Inflammatory macrophage (primary cell): ENCODE measurements at places on chromosomes 7 and 10.
A peak's percentile ranks its signal among the peaks of the same experiment; 100 is the strongest.

DNA sequence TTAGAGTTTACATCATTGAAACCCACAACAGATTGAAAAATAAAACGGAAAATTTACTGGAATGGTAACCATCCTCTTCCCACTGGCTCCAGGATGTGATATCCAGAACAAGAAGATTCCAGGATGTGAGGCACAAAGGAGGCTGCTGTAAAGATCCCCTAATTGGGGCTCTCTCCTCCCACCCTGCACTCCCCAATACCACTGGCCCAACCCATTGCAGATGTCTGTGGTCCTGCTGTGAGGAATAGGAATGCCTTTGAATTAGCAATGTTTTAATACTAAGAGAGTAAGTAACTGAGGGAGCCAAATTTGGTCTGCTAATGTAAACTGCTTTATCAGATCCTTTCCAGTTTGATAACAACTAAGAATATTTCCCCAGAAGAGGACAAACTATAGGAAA lies 225.9 kb upstream of the INHBA start:
- DNase-seq = no peak

DNA sequence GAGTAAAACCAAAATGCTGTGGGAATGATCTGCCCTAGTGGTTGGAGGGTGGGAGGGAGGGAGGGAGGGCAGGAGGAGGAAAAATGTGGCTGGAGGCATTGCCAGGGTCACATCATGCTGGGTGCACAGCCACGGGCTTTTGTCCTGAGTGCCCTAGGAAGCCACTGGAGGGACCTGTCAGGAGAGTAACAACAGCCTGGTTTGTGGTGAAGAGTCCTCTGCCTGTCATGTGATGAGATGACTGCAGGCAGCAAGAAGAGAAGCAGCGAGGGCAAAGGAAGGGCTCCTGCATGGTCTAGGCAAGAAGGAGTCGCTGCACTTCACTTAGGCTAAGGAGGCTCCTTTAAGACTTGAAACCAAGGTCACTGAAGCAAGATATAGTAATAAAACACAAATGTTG lies 65.6 kb downstream of the PKD1L1 start:
- DNase-seq = peak; percentile 37

GRCh38 chr7:46220066-46220630 lies 299.1 kb upstream of the IGFBP3 start:
- no peak for DNase-seq

GRCh38 chr10:97069576-97070362 lies 116.0 kb downstream of the SLIT1 start:
- peak; percentile 55 for DNase-seq

DNA sequence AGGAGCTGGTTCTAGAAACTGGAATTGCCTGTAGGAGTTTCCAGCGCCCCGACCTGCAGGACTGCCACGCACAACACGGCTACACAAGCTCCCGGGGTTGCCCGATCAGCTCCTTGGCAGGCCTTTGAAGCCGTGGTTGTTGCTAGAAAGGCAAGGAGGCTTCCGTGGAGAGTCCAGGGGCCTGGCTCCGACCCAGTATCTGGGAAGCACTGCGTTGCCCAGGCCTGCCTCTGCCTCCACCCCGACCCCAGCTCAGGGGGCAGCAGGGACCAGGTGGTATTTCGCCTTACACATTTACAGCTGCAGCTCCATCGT lies 54.4 kb downstream of the PROSER2 start:
- DNase-seq = no peak

DNA sequence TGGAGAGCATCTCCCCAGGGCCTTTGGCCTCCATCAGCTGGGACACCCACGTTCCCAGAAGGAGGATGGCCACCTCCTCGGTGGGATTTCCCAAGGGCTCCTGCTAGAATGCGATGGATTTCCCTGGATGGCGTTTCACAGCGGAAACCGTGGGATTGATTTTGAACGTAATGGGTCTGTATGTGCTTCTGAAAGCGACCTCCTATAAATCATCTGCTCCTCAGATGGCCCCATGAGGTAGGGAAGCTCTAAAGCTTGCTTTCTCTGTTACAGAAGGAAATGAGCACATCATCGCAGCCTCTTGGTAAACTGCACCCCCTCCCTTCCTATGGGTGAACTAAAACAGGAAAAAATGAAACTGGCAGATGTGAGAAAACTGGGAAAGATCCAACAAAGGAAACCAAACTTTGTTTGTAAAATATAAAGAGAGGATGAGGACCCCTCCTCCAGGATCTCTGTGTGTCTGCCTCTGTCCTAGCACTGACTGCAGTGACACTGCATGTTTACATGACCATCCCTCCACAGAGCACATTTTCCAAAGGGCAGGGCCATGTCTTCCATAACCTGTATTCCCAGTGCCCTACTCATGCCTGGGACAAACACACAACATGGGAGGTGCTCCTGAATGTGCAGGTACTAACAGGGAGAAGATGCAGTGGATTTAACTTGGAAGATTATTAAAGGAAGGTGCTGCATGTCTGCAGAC lies 57.6 kb downstream of the LYZL1 start:
- no peak for DNase-seq

DNA sequence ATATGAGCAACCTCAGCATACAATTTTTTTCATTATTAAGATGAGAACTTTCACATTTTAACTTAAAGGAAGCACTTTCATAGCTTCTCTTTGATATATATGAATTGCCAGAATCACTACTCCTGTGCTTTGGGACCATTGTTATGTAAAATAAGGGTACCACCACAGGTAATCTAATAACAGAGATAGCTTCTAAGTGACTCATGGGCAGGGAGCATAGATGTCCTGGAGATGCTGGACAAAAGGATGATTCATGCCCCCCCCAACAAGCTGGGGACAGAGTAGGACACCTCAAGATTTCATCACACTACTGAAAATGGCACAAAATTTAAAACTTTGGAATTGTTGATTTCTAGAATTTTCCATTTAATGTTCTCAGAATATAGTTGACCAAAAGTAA lies 641.1 kb downstream of the PCDH15 start:
- no peak for DNase-seq

DNA sequence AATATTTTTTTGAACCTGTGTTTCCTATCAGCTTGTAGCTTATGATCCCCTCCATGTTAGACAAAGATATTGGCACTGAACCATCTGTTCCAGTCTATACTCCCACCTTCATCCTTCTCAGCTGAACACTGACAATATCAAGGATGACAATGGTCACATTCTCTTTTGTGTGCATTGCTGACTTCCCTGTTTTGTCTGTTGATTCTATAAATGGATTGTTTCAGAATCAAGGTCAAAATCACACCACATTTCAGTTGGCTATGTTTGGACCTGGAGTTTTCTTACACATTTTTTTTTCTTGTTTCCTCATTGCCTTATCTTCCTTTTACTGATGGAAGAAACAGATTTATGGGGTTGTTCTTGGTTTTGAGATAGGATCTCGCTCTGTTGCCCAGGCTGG lies 11.3 kb upstream of the SMURF1 start:
- peak; percentile 45 for DNase-seq

DNA sequence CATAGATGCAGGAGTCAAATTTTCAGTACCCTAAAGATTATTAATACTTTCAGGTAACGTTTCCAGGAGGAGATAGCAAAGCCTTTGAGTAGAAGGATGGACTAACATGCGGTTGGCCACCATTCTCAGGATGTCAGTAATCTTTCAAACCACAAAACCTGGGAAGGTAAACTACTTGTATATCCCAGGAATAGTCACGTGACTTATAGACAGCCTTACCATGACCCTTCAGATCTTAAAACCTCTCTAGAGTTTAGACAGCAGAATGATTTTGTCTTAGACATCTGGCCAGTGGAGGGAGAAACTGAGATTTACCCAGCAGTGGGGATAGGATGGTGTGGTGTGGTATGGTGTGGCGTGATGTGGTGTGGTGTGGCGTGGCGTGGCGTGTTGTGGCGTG lies 447.8 kb upstream of the GALNT17 start:
- no peak for DNase-seq

DNA sequence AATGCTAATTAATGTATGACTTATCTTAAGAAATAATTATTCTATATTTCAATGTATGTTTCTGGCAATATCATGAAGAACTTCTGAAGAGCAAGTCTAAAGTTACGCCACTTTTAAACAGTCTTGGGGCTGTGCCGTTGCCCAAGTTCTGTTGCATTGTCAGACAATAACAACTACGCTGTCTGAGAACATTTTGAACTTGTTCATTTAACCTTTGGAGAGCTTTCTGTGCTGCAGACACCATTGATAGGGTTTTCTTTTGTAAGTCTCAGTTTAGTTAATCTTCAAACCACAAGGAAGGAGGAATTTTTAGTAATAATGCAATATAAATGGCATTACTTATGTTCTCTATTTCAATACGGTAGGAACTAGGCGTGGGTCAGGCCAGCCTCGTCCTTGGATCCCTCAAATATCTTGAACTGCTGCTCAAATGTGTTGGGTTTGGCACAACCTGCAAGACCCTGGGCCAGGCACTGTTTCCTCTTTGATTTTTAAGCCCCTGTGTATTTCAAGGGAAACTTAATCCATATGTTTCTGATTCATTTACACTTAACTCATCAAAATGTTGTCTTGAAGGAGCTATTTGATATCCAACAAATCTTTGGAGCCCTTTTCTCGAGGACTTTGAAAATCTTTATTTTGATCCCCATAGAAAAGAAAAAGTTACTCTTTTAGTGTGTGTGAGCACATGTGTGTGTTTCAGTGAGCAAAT lies 215.5 kb downstream of the INHBA start:
- no peak for DNase-seq

GRCh38 chr10:84499846-84500245 lies 171.5 kb downstream of the CCSER2 start:
- DNase-seq = peak; percentile 2

DNA sequence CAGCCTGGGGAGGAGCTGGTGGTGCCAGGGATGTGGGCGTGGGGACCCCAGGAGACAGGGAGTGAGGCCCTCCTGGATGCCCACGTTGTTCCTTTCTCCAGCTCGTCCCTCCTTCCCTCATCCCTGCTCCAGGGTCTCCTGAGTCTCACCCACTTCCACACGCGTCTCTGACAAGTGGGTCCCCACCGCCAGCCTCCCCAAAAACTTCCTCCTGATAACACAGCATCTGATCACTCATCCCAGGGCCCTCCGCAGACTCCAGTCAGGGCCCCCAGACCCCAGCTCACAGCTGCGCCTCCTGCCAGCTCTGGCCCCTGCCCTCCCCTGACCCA lies 60.6 kb upstream of the INPP5A start:
- DNase-seq = no peak

DNA sequence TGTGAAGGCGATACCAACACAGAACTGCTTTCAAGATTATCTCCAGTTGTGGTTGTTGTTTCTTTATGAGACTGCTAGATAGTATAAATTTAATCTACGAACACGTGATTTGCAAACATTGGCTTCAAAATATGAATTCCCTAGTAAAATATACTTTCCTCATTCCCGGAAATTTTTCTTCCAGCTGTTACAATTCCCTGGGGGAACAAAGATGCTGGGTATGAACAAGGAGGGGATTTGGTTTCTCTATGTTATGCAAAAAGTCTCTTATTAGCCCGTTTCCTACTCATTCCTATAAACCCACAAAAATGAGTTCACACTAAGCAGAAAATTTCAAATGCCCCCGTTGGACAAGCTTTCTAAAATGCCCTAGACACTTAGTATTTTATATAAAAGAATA lies 928.3 kb downstream of the CNTNAP2 start:
- DNase-seq = no peak

DNA sequence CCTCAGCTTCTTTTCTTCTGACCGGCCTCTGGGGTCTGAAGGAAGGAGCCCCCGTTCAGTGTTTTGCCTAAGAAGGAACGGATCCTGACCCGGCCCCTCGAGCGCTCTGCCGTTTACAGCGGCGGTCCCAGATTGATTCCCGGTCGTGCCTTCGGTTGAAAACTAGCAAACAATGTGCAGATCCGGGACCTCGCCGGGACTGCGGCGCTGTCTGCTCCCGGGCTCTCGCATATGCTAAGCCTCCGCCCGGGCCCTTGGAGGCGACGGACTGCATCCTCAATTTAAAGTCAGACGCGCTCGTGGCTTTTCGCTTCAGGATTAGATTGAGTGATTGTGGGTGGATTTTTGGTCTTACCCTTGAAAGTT lies 559 bp downstream of the DBF4 start:
- DNase-seq = peak; percentile 66

GRCh38 chr10:2681891-2682290 lies 385.5 kb upstream of the PFKP start:
- no peak for DNase-seq

DNA sequence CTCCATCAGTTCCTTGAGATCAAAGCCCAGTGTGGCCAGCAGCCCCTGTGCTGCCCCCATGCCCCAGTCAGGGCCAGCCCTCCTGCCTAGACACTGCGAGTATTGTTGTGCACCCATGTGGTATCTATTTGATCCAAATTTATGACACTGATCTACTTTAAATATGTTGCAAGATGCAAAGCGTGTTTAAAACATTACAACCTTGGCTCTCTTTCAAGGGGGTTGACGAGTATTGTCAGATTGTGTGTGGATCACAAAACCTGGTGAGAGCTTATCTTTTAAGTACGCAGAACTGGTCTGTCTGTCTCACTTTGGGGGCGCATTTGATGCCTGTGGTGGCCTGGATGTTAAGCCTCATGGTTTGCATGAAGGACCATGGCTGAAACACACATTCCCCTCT lies 108.9 kb downstream of the COL13A1 start:
- no peak for DNase-seq

DNA sequence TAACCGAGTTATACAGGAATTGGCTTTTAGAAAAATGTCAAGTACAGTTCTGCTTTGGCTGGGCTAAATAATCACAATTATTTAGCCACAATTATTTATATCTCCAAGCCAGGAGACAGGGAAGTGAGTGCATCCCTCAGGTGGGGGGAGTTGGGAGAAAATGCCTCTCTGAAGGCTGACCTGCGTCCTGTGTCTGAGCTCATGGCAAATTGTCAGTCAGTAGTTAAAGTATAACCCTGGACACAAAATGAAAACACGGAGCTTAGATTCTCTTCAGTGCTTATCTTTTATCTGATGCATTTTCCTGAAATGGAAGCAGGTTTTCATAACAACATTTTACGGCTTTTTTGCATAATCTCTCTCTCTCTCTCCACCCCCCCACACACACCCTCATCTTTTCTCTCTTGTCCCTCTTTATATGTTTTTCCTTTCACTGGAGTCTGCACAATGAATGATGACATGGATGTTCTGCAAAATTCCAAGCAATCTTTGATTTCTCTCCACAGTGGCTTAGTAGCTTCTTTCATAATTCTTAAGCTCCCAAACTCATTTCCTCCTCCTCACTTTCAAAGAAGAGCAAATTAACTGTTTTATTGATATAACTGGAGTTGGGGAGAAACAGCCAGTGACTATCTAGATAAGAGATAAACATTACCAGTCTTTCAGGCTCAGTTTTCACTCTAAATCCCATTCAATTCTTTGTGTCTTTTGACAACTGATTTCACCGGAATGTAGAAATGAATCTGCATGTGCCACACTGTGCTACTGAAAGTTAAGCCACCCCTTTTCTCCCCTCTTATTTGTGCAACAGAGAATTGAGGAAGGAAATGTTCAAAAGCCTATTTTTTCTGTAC lies 521.4 kb upstream of the GHITM start:
- no peak for DNase-seq

DNA sequence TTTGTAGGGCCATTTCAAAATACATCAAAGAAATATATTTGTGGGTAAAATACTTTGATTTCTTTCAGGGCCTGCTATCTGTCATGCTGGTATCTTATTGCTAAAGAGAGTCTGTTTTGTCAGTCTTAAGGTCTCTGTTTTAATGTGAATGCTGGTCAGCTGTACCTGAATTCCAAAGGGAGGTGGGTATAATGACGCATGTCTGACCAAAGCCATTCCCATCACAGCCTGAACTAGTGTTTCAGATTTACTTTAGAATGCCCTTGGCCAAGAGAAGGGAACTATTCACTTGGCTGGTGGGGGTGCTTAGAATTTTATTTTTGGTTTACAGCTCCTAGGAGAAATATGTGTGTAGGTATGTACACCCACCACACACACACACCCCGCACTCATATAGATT lies 30.6 kb upstream of the MYL10 start:
- DNase-seq = no peak

GRCh38 chr7:6395898-6396595 lies 51.7 kb downstream of the DAGLB start:
- DNase-seq = peak; percentile 66
